SK-N-DZ (cell line): ENCODE measurements at places on chromosomes 16 and 17.

- DNase-seq: no peak
These were observed 58.1 kb downstream of the SOCS3 start for GRCh38 chr17:78301821-78302213.

DNA sequence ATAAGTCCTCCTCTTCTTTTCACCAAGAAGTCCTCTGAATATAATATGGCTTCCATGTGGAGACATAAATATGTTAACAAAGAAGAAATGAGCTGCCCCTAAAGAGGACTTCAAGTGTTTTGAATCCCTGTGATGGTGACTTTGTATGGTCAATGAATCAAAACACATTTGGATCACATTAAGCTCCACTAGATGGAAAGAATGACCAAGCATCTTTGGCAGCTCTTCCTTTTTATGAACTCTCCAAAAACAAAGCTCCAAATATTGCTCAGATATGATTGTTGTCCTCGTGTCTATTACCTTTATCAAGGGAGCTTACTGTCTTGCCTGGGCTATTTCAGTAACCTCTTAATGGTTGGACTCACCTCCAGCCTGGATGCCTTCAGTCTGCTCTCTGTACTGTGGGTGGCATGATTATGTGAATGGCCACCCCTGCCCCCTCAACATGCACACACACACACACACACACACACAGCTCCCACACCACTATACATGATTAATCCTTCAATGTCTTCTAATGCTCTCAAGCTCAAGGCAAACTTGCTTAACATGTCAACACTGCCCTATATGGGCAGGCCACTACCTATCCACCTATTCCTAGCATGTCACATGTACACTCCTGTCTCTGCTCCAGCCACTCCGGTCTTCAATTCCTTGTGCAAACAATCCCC is 346.6 kb upstream of the SALL1 start:
- DNase-seq: no peak

DNA sequence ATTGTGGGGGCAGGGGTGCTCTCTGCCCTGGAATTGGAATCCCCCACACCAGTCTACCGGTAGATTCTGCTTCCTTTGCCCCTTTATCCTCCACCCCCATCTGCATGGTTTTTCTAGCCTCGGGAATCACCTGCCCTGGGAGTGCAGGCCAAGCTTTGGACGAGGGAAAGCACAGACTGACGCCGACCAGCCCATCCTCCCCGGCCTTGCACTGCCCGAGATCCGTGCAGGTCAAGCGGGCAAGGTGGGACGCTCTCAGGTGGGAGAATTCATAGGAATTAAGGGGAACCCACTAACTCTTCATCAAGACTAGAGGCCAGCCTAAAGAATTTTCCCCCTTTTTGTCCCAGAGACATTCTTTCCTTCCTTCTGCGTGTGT is 9.9 kb upstream of the HOXB13 start:
- DNase-seq: no peak

DNA sequence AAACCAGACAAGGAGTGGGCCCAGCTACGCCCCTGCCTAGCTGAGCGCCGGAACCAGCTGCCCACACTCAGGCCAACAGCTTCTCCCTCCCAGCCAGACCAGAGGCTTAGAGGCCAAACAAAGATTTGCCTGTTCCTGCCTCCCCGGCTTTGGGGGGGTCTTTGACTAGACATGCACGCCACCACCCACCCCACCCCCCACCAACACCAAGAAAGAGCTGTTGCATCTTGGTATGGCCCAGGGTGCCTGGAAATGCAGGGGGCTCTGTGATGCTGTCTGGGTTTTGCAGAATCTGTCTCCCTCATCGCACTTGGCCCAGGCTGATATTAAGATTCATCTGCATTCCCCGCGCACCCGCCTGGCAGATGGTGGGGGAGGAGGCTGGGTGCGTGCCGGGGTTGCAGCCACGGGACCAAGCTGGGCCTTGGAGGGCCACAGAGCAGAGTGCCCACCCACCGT is 1.3 kb upstream of the NXPH3 start:
- no peak for DNase-seq

DNA sequence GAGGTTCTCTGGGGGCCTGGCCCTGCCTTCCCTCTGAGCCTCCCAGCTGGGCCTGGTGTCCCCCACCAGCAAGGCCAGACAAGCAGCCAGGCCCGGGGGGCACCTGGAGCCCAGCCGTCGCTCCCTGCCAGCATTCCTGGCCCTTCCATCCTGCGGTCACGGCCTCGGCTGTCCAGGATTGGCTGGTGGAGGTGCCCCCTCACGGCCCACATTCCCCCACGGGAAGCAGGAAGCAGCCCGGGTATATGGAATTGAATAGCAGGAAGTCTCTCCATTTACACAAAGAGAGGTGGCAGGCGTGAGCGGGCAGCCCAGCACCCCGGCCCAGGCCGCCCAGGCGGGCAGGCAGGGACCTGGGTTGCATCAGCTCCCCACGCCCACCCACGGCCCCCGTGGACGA is 14.5 kb downstream of the TRAF7 start:
- no peak for DNase-seq

DNA sequence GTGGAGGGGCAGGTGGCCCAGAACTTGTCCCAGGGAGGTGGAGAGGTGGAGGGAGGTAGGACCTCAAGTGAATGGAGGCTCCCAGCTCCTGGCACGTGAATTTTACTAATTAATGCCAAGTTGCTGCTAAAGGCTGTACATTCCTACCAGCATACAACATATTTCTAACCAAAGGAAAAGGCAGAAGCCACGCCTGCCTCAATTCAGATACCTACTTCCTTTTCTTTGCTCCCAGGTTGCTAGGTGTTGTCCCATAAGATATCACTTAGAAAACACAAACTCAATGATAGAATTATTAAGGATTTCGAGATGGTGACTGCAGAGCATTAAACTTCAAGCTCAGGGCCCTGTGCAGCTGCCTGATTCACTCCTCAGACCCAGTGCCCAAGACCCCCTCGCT is 20.5 kb upstream of the SMPD3 start:
- no peak for DNase-seq

DNA sequence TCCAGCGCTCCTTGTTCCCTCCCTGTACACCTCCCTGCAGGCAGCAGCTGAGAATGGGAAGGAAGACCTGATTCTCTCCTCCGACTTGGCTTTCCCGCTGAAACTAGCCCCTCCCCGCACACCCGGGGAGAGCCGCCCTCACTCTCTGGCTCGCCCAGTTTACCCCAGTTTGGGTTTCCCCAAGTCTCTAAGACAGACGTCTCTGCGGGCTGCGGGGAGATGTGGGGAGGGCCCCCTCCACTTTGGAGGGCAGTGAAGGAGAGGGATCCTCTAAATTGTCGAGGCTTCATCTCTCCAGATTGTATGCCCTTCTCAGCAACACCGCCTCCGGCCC is 797 bp downstream of the GRB7 start:
- DNase-seq: no peak

GRCh38 chr16:12904329-12904671 is 2.9 kb downstream of the SHISA9 start:
- no peak for DNase-seq

GRCh38 chr16:677316-678190 is 2.1 kb downstream of the RHBDL1 start:
- no peak for DNase-seq

DNA sequence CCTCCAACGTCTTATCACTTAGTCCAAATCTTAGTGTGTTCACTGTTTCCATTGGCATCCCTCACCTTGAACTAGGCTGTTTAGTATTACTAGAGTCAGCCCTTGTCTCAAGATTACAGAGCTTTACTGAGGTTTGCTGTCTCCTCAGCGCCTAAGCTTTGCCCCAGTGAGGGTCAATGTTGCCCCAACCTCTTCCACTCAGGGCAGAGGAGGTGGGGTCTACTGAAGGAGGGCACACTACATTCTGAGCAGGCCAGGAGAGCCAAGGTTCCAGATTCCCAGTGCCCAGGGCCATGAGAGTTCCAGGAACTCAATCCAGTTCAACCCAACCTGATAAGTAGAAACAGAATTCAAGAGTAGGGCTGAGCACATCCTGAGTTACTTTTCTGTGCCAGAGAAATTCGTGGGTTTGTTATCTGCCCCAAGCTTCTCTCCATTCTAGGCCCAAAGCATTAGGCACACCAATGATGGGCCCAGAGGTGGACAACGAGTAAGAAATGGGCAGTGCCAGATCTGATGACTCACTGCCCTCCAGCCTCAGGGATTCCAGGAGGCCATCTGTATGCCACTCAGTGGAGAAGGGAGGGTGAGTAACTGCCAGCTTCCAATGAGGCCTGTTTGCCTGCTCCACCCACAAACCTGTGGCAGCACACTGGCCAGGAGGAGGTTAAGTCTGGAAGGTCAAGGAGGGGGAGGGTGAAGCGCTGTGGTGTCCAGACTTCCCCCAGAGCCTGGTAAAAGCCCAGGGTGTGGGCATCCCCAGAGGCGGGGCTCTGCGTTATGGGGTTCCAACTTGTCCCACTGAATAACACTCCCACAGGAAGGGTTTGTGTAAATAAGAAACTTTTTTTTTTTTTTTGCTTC is 8.2 kb downstream of the TUBG2 start:
- DNase-seq: no peak

DNA sequence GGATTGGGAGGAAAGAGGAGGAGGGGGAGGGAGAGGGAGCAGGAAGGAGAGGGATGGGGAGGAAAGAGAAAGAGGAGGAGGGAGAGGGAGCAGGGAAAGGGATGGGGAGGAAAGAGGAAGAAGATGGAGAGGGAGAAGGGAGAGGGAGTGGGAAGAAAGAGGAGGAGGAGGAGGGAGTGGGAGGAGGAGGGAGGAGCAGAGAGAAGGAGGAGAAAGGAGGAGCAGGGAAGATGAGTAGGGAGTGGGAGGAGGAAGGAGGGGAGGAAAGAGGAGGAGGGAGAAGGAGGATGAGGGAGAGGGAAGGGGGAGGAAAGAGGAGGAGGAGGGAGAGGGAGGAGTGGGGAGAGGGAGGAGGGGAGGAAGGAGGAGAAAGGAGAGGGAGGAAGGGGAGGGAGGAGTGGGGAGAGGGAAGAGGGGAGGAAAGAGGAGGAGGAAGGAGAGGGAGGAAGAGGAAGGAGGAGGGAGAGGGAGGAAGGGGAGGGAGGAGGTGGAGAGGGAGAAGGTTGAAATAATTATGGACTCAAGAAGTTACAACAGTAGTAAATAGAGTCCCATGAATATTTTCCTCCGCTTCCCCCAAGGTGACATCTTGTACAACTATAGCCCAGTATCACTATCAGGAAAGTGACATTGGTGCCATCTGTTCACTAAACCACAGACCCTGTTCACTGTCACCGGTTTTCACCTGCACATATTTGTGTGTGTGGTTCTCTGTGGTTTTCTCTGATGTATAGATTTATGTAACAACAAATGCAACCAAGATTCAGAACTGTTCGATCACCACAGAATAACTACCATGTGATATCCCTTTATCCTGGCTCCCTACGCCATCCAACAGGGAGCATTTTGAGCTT is 325.3 kb upstream of the EEF2KMT start:
- no peak for DNase-seq

DNA sequence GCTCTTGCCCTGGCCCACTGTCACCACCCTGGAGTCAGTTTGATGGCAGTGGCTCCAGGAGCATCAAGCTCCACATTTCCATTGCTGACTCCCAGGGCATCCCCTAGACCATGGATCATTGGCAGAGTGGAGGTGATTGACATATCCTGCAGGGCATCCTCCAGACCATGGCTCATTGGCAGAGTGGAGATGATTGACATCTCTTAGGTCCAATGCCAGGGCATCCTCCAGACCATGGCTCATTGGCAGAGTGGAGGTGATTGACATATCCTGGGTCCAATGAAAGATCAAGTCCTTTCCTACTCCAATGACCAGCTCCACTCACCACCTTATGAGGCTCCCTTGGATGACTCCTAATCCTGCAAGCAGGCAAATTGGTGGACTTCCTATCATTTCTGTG is 174.3 kb upstream of the NLRP1 start:
- no peak for DNase-seq

DNA sequence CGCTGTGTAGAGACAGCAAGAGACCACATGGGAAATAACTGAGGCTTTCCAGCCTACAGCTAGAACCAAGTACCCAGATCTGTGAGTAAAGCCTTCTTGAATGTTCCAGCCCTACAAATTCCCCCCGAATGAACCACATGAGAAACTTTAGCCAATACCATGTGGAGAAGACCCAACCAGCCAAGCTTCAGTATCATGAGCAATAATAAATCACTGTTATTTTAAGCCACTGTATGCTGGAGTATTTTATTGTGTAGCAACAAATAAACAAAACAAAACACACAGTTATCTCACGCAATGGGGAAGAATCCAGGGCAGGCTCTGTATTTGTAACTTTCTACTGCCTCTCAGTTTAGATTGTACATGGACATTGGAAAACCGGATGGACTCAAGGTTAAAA is 426.2 kb downstream of the CDH11 start:
- no peak for DNase-seq

- peak; percentile 78 for DNase-seq
These were observed 27.2 kb downstream of the ARHGAP27 start for GRCh38 chr17:45405250-45406086.

GRCh38 chr17:72618001-72618509 is 474.4 kb downstream of the SLC39A11 start:
- peak; percentile 73 for DNase-seq

DNA sequence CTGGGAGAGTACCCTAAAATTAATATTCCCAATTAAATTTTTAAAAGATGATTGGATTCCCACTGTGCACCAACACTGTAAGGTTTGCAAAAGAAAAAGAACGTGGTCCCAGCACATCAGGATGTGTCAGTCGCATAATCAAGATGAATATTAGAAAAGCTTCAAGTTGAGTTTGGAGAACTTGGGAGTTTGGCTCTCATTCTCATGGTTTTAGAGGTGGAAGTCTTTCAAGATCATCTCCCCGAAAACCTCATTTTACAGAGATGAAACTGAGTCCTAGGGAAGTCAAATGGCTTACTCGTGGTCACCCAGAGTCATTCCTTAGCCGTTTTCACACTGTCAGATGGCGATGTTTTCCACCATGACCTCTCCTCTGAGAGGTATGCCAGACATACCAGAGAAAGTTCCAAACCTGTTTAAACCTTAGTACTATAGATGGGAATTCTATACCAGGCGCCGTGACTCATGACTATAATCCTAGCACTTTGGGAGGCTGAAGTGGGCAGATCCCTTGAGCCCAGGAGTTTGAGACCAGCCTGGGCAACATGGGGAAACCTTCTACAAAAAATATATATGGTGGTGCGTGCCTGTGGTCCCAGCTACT is 1.2 kb downstream of the SEC14L1 start:
- no peak for DNase-seq

GRCh38 chr17:78714534-78714933 is 67.5 kb downstream of the CYTH1 start:
- DNase-seq: no peak

- DNase-seq: no peak
These were observed 198.6 kb upstream of the EEF2KMT start for GRCh38 chr16:5296176-5296575.

- DNase-seq: no peak
These were observed 4.5 kb upstream of the NECAB2 start for GRCh38 chr16:83963277-83964119.

- peak; percentile 39 for DNase-seq
These were observed 137.3 kb upstream of the CCL2 start for GRCh38 chr17:34117811-34118210.

GRCh38 chr17:59642565-59642964 is 22.9 kb downstream of the CLTC start:
- DNase-seq: no peak

GRCh38 chr17:45867171-45867570 is 22.5 kb downstream of the SPPL2C start:
- no peak for DNase-seq

- no peak for DNase-seq
These were observed 228.8 kb upstream of the EEF2KMT start for GRCh38 chr16:5326395-5326794.
